ENCODE measurements at places on chromosomes 11 and 22.

DNA sequence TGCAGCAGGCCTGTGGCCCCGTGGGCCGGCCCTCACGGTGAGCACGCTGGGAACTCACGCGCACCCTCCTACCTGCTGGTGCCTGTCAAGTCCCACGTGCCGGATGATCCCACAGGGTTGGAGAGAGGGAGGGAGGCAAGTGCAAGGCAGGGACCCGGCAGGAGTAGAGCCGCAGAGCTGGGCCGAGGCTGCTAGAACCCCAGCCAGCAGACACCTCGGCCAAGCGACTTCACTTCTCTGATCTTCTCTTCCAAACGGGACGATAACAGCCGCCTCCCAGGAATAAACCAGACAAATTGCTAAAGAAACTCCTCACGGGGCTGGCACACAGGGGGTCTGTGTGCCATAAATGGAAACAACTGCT lies 1232.8 kb downstream of the TBC1D22A start:
- DNase-seq: no peak

GRCh38 chr11:119889728-119890280 lies 160.8 kb upstream of the NECTIN1 start:
- DNase-seq: no peak

- DNase-seq: no peak
Observed at GRCh38 chr22:50473088-50473487, 1.7 kb downstream of the SBF1 start.

- DNase-seq: peak; percentile 81
Observed at GRCh38 chr11:129364143-129364654, 11.4 kb upstream of the BARX2 start.

- no peak for DNase-seq
Observed at GRCh38 chr11:128405714-128406662, 181.4 kb downstream of the ETS1 start.

DNA sequence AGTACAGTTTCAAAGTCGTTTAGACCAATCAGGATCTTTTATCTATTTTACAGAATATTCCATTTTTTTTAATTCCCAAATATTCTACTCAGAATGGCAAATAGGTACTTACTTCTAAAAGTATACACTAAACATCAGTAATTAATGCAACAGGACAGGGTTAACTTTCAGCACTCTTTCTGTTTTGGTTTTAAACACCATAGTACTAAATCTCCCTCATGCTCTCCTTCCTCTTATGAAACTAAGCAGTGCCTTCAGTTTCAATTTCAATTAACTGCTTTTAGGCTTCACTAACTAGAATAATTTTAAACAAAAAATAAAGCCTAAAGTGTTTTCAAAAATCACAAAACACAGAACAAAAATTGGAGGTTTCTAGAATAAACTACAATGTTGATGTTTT lies 57.9 kb downstream of the NOX4 start:
- no peak for DNase-seq

DNA sequence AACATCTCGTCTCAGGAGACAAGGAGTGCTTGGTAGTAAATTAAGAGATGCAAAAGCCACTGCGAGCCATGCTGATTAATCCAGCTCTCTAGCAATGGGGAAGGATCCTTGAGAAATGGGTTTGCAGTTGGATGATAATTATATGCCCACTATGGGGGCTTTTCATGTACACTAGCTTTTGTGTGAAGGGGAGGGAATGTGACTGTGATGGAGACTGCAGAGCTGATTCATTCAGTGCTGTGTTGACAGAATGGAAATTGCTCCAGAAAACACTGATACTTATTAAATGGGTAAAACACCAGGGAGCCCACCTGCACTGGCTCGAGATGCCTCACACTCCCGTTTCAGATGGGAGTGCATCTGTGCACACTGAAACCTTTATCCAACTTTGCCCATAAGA lies 37.0 kb upstream of the KIRREL3 start:
- DNase-seq: no peak

DNA sequence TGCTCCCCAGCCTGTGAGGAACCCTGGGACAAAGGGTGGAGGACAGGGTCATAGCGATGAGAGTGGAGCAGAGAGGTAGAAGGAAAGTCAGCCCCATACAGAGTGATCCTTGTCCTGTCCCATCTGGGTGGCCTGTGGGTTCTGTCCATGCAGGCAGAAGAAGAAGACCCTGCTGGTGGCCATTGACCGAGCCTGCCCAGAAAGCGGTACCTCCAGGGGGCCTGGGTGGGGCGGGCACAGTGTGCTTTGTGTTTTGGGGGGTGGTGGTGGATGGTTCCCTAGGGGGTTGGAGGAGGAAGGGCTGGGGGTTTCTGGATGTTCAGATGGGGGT lies 7.9 kb downstream of the SIDT2 start:
- no peak for DNase-seq

- no peak for DNase-seq
Observed at GRCh38 chr11:118806400-118806799, 15.4 kb upstream of the DDX6 start.

DNA sequence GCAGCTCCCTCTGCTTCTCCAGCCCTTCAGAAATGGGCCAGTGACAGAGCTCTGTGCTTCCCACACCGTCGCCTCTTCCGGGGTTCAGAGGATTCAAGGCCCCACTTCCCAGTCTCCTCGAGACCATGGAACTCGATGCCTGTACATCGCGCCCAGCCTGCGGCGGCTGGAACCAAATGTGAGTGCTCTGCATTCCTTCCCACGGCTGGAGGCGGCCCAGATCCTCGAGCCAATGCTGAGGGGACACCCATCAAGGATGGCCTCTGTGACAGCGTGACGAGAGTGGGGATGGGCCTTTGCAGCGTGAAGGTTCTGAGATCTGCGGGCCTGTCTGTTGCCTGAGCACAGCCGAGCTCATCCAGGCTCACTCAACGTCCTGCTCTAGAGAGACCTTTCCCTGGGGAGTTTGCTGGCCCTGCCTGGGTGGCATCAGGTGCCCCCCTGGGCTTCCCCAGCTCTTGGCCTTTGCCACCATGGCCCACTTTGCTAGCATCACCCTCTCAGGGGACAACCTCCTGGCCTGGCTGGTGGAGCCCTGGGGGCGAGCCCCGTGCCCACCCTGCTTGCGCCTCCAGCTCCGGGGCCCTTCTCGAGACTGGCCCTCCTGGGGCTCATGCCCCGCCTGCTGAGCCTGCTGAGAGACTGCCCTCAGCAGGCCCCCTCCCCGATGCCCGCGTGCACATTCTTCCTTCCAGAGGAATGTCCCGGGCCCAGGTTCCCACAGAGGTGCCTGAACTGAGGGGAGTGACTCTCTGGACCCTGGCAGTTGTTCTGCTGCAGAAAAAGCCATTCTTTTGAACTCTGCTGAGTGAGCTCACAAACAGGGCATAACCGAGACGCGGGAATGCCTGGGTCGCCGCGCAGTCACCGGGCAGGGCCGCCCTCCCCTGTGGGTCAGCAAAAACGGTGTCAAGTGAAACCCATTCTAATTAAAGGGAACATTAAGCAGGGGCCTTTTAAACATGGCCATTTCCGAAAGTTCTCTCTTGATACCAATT lies 7.3 kb upstream of the MYEOV start:
- no peak for DNase-seq

DNA sequence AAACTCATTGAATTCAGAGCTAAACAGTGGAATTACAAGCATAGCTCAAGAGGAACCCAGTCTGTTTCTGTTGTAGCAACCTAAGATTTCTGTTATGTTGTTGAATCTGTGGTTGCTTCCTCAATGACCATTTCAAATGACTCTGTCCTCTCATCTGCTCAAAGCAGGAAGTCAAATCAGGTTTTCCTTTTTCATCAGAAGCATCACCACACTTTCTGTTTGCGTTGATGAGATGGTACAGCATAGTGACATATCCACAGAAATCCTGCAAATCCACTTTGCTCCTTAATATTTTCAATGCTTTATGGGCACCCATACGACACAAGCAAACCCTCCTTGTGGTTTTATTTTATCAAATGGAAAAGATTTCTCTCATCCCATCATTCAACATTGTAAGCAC lies 12.6 kb upstream of the UCP2 start:
- DNase-seq: no peak

- no peak for DNase-seq
Observed at GRCh38 chr11:36088266-36088972, 144.6 kb downstream of the LDLRAD3 start.

DNA sequence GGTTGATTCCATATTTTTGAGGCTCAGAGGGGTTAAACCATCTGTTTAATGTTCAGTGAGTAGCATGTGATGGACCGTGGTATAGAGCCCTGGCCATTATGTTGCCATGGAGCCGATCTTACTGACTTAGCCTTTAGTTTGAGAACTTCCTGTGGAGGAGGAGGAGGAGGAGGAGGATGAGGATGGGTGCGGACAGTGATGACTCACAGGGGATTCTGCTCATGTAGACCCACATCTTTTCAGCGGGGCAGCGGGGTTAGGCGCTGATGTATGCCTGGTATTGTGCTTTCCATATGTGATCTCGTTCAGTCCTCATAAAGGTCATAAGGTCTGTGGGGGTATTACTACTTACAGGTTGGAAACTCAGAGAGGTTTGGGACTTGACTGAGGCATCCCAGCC lies 13.9 kb downstream of the STX3 start:
- DNase-seq: no peak

DNA sequence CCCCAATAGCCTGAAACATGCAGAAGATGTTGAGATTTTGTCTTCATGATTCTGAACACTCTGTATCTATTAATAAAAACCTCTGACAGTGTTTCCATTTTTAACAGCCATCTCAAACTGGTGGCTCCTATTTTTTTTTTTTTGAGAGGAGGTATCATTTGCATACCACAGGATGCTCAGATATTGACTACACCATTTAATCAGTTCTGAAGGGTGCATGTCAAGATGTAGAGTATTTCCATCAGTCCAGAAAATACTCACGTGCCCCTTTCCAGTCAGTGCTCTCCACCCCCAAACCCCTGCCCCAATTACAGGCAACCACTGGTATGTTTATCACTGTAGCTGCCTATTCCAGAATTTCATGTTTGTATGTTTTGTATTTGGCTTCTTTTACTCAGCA lies 85.3 kb upstream of the SORL1-AS1 start:
- no peak for DNase-seq

GRCh38 chr11:72851726-72852125 lies 37.5 kb downstream of the ATG16L2 start:
- DNase-seq: no peak

DNA sequence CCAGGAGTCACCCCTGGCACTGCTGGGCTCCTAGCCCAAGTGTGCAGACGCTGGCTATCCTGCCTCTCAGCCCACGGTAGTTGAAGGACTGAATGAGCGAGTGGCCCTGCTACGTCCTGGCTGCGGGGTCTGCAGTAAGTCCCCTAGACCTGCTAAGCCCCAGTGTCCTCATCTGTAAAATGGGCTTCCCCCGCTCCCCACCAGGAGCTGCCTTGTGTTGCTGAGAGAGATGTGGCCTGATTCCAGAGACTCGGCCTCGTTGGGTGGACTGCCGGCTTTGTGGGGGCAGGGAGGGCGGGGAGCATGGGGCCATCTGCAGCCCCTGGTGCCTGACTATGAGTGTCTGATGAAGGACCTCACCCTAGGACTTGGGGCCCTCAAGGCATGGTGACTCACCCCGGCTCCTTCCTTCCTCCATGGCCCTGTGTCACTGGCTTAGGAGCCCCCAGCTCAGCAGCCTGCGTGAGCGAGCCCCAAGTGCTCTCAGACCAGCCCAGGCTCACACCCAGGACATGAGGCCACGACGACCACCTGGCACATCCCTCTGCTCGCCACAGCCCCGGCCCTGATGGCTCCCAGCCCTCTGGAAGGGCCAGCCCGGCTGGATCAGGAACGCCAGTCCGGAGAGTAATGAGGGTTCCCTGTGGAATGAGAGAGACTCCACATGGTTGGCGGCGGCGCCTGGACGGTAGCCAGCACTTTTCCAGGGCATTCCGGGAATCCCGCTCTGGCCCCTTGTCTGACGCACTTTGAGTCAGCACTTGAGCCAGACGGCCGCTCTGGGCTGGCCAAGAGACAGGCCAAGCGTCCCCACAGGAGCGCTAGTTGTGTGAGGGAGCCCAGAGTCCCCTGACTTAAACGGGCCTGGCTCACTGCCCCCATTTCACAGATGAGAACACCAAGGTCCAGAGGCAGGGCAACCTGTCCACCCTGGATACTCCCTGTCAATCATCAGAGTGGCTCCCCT lies 50.5 kb upstream of the SHISAL1 start:
- no peak for DNase-seq

DNA sequence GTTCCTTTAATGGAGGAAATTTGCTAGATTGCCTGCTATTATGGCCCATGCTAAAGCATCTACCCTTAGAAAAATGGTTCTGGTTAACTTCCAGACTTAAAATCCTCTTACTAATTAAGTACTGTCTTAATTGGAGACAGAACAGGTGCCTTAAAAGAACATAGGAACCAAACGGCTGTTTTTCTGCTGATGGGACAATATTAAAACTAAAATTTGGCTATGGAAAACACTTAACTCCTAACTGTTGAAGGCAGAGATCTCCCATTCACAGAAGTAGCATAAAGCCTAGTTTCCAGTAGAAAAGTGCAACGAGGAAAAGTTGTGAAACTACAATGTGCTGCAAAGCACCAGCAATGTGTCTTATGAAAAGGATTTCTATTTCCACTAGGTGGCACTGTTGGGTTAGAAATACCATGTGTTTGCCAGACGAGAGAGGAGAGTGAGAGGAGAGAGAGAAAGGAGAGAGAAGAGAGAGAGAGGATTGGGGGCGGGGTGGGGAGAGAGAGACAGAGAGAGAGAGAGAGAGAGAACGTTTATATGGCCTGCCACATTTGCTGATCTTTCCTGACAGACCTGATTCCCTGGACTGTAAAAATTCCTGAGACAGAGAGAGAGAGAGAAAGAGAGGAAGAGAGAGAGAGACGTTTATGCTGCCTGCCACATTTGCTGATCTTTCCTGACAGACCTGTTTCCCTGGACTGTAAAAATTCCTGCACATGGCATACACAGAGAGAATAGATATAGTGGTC lies 51.5 kb downstream of the FAM181B start:
- no peak for DNase-seq

GRCh38 chr11:69493931-69494821 lies 12.7 kb downstream of the LINC01488 start:
- DNase-seq: no peak

GRCh38 chr22:32499666-32500065 lies 25.1 kb downstream of the FBXO7 start:
- DNase-seq: no peak

DNA sequence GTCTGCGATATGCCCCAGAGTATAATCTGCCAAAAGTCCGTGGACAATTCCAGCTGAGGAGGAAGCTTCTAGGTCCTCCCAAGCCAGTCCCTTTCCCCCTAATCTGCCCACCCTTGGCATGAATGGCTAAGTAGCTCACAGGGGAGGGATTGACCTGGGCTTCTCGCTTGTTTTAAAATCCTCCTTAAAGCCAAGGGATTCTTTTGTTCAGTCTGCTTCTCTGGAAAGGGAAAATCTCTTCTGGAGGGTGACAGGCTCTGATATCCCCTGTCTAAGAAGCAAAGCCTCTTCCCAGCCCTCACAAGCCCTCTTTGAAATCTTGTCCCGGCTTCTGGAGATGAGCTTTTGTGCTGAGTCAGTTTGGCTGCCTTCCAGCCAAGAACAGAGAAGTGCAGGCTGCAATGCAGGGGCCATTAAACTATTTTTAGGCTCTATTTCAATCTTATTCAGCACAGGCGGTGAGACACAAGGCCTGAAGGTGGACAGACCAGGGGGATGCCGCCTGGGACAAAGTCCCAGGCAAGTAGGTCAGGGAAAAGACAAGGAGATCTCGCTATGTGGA lies 23.9 kb downstream of the NEFH start:
- DNase-seq: no peak

Measured in progenitor cell of endocrine pancreas (in vitro differentiated cells).